IMR-90 (cell line): ENCODE measurements at places on chromosomes 6 and 20.

GRCh38 chr20:4985658-4986057, 15.7 kb downstream of the SLC23A2 start:
- peak; percentile 33 for DNase-seq

DNA sequence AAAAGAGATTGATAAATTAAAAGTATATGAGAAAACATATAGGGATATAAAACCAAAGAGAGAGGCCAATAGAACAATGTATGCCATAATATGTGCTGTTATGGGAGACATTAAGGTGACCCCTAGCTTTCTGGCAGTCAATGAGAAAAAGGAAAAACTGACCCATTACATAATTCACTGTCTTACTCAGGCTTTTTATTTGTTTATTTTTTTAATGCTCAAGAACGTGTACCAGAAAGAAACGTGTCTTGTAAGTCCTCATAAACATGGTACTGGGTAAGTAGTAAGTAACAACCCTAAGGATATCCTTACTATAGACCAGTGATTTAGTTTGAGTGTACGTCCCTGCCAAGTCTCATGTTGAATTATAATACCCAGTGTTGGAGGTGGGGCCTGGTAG, 160.8 kb upstream of the PHACTR1 start:
- DNase-seq = no peak

DNA sequence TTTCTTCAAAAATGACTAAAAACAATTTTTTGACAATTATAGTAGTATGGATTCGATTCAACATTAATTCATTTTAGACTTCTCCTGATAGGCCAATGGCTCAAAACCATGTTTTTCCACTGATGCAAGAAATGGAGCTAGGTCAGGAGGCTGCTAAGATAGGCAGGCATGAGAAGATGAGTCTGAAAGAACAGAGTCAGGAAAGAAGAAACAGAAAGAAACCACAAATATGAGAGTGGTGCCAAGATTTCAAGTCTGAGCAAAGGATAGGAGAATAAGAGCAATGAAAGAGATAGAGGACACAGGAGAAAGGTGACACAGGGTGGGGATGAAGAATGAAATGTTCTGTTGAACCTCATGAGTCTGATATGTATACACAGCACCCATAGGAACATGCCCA, 112.2 kb downstream of the TASP1 start:
- peak; percentile 29 for DNase-seq

DNA sequence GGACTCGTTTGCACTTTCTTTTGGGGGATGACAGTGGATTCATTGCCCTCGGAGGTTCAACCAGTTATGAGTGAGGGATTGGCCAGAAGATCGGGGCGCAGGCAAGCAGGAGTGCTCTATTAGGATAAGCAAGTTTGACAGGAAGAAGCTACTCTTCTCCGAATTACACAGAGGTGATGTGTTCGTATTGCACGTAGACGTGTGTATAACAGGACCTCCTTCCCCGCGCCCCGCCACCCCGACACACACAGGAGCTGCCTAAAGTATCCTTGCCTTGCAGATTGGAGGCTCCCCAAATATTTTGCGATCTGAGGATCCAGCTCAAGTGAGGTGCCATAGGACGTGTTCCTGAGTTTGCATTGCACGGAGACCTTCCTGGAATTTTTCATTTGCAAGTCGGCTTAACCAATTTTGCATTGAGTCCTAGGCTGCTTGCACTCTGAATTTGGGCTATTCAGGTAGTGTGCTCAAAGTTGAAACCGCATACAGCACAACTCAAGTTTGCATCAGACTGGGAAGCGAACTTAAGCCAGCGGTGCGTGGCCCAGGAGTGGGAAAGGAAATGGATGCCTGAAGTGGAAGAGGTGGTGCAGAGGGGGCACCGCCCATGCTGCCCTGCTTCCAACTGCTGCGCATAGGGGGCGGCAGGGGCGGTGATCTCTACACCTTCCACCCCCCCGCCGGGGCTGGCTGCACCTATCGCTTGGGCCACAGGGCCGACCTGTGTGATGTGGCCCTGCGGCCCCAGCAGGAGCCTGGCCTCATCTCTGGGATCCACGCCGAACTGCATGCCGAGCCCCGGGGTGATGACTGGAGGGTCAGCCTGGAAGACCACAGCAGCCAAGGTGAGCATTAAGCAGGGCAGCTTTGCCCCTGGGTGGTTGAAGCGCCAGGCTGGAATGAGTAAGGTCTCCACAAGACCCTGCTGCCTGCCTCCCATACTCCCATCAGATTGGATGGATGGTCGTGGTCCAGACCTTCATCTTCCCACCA, 770 bp downstream of the TCF19 start:
- DNase-seq = no peak

- DNase-seq = no peak
Measured at GRCh38 chr6:6920987-6921313, 186.8 kb upstream of the RREB1 start.

GRCh38 chr6:53325785-53326184, 23.0 kb downstream of the ELOVL5 start:
- DNase-seq = no peak

- no peak for DNase-seq
Measured at GRCh38 chr6:49410564-49410963, 52.5 kb downstream of the MMUT start.

DNA sequence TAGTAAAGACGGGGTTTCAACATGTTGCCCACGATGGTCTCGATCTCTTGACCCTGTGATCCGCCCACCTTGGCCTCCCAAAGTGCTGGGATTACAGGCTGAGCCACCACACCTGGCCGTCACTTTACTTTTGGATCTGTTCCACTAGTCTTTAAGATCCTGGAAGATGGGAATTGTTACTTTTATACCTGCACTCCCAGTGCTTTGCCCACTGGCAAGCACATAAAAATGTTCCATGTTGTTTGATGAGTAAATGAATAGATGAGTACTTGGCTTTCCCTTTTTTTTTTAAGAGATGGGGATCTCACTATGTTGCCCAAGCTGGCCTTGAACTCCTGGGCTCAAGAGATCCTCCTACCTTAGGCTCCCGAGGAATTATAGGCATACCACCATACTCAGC, 84.8 kb upstream of the SASH1 start:
- DNase-seq = no peak

- peak; percentile 46 for DNase-seq
Measured at GRCh38 chr20:4444404-4444803, 277.3 kb upstream of the PRND start.

- no peak for DNase-seq
Measured at GRCh38 chr6:42394881-42395620, 56.7 kb downstream of the TRERF1 start.
